ENCODE measurements at places on chromosomes 2 and 18.

DNA sequence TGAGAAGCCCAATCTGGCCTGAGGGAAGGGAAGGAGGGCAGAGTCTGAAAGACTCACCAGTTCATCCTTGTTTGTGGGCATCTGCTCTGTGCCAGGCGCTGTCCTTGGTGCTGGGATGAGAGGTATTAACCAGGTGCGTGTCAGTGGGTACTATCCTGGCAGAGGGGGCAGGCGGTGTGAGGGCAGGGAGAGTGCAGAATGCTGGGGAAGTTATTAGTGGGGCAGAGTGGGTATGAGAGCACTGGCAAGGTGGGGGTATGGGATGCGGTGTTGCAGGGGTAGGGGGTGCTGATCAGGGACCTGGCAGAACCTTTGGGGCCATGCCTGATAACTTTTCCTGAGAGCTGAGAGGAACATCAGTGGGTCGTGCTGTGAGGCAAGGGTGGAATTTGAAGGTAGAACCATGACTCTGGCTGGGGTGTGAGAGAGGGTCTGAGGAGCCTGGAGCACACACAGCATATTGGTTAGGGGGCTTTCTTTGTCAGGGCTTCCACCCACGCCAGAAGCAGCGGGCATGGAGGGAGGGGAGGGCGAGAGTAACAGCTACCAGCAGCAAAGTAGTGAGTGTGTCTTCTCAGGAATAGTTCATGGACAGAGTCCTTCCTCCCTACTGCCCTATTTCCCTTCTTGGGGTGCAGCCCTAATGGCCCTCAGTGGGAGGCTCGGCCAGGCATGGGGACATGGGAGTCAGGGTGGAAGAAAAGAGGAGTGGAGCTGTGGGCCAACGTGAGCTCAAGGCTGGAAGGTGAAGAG lies 290.7 kb downstream of the CYP26B1 start:
- no peak for DNase-seq

- DNase-seq = no peak
Observed at GRCh38 chr2:120930236-120930635, 194.6 kb downstream of the GLI2 start.

DNA sequence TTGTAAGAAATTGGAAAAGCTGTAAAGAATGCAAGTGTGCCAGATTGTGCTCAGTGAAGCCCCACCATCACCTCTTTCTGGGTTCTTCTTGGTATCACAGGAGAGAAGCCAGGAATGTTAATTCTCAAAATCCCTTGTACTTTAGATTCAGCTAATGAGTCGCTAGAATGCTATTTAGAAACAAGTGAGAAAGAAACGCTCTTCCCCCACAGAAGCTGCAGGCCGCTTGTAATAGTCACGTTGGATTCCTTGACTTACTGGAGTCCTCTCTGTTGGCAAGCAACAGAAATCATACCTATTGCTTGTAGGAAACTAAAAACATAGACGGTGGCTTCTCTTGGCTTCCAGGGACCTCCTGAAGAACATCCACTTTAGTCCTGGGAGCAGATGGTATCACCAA lies 375.6 kb upstream of the LRATD1 start:
- DNase-seq = no peak

GRCh38 chr2:224904381-224904780 lies 137.9 kb downstream of the DOCK10 start:
- DNase-seq = no peak

DNA sequence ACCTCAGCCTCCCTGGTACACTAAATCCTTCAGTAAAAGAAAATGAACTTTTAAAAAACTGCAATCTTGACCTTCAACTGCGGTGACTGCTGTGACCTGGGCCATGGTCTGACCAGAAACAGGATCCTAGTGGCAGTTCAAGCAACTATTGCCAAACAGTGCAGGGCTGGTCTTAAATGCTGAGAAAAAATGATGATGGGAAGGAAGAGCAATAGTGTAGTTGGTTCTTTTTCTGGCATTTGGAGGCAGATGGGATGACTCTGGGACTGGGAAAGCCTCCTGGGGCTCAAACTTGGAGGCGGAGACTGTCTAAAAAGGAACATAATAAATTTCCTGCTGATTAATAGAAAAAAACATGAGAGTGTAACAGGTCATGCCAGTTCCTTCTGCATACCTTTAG lies 45.4 kb downstream of the CHN1 start:
- DNase-seq = no peak

DNA sequence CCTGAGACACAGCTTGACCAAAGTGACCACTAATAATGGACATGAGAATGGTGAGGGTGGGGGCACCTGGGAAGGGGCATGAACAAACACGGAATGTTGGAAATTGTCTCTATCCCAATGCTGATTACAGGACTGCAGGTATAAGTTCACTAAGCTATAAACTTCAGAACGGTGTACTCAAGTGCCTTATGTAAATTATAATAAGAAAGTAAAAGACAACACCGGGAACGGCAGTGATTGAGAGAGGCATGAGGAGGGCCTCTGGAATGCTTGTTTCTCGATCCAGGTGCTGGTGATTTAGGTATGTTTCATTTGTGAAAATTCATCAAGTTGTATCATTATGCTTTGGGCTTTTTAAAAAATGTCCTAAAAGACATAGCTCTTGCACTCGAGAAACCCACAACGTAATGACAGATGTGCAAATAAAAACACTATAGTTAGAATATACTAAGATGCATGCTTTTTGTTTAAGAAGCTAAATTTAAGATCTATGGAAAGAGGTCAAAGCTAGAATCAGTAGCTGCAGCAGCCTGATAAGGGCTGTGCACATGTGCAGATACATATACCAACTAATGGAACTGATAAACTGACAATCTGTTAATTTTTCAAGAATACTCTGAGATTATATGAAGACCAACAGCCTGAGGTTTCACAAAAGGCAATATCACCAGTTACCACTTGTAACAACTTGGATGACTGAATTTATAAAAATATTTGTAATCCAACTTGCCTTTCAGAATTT lies 7.6 kb downstream of the HIBCH start:
- no peak for DNase-seq

DNA sequence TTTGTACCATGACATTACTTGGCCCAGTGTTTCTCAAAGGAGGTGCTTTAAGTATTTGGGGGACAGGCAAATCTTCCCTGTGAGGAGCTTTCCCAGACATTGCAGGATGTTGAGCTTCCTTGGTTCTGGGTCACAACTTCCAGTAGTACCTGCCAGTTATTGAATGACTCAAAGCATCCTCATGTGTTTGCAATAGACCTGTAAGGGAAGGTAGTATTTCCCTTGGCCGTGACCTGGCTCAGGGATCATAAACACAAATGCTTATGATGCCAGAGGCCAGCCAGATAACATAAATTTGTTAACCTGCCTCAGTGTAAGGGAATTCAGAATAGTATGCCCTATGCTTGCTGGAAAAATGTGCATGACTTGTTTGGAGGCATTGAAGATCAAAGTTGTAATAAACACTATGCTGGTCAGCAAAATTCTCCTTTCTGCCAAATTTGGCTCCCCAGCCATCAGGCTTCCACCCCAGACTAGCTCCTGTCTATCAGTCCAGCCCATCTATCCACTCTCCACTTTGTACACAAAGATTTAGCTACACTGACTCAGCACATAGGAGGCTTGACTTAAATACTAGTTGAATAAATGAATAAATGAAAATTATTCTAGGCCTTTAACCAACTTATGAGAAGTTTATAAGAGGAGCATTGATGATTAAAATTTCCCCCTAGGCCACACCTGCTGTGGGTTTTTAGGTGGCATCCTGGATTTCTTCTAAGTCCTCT lies 102.0 kb upstream of the EFEMP1 start:
- no peak for DNase-seq

DNA sequence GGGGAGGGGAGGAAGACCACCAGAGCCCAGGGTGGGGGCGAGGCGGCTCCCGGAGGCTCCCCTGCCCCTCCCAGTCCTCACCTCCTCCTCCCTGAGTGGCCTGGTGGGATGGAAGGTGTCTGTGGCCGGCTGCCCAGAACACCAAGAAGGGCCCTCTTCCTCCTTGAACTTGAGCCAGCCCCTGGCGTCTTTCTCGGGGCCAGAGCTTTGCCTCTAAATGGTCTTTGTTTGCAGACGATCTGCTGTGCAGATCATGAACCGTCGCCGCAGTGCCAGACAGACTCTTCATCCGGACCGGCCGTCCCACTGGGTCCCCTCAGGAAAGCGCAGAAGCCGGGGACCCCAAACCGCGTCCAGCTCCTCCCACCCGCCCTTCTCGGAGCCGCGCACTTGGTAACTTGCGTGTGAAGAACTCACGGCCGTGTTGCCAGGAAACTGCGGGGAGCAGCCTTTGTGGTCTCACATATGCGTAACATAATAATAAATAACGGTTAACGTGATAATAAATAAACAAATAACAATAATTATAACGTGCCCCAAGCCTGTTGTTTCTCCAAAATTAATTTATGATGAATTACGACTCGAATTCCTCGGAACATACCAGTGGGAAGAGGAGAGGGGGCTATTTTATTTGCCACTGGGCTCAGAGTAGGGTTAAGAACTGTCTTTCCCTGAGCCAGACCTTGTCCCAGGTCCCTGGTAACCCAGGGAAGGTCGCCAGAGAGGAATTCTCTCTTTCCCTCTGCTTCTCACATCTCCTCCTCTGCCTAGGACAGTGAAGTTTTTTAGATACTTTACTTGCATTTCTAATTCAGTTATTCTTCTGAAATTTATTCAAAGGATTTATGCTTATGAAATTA lies 41.0 kb downstream of the PTGR3 start:
- DNase-seq = peak; percentile 50

Data from right lung (tissue), 10 donors.